ENCODE measurements at places on chromosomes 16 and 17.

DNA sequence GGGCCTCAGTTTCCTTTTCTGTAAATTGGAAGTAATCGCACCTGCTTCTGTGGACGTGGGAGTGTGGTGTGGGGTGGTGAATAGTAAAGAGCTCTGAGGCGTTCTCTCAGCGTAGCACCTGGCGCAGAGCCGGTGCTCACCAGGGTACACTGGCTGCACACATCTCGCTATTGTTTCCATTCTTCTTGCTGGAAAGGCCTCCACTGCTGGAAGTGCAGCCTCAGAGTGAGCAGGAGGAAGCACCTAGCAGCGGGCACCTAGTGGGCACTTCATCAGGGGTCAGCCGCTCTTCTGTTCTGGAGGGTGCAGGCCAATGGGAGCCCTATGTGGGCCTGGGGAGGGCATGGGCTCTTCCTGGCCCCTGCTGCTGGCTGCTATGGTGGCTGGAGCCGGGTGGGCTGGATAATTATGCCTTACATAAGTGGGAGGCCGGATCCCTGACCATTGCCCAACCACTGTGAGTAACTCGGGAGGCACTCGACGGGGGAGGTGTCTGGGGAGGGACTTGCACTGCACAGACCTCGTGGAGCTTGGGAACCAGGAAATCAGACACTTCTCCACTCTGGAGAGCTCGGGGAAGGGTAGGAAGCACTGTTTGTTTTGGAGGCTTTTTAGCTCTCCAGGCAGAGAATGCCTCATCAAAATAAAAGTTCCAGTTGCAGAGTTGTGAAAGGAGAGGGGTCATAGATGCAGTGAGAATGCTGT lies 1.7 kb downstream of the MAP2K3 start:
- DNase-seq, result peak; percentile 18

- DNase-seq, result no peak
These were observed 9.3 kb upstream of the SLC16A5 start for GRCh38 chr17:75078284-75079022.

- DNase-seq, result no peak
These were observed 44.5 kb upstream of the IL34 start for GRCh38 chr16:70601576-70602575.

DNA sequence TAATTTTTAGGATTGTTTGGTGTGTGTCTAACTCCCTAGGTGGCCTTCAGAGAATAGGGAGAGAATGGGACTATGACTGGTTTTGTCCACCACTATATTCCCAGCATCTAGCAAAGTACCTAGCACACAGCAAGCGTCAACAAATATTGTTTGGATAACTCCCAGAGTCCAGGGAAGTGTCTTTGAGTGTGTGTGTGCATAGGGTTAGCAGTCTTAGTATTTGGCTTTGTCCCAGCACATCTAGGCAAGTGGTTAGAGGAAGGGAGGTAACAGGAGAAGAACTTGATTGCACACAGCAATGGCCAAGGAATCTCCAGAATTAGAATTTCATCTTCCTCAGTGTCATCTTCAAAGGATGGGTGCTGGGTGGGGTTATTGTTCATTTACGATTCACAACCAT lies 385.4 kb upstream of the CDH5 start:
- no peak for DNase-seq

DNA sequence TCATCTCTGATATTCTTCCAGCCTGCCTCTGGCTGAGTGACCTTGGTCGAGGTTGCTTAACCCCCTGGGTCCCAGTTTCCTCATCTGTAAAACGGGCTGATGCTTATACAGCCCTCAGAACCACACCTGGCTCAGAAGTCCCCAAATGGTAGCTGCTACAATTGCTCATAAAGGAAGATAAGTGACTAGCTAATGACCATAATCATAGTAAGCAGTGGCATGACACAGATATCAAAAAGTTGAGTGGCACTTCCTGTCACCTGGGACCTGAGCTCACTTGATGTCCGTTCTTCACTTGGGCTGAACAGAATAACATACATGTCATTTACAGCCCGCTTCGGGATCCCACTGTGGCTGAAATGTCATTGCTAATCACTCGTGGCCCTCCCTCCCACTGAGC lies 1.8 kb downstream of the MGRN1 start:
- no peak for DNase-seq

DNA sequence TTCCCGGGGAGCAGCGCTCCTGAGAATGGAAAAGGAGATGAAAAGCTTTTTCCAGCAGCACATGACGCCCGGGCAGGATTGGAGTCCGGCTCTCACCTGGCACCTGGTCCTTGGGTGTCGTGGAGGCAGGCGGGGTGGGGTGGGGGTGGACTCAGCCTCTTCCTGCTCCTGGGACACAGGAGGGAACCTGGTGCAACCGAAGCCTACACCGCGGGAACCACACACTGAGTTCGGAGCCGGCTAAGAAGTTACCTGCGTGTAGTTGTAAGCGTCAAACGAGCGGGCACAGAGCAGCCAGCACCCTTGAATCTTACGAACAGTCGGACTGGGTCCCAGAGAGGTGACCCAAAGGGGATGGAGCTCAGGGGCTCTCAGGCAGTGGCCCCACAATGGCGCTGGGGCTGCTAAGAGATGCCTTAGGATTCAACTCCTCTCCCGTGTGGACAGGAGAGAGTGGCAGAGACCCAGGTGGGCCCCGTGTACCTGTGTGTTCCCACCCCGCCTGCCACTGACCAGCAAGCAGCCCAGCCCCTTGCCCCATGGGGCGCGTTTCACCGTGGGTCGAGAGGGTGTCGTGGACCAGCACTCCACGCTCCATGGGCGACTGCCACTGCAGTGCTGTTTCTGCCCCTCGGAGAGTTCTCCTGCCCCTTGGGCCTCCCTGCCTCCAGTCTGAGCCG lies 105.8 kb upstream of the METRNL start:
- DNase-seq, result no peak

GRCh38 chr16:23564575-23565363 lies 7.2 kb downstream of the UBFD1 start:
- no peak for DNase-seq

- DNase-seq, result peak; percentile 97
These were observed at the start of the genes ARL16 and HGS for GRCh38 chr17:81683584-81684441. TSS of gene ARL16 (minus strand) at chr17:81683797. CDS start at chr17:81683753, 44 bp downstream. TSS of gene HGS (plus strand) at chr17:81684011. CDS start at chr17:81684067, 56 bp downstream.

- no peak for DNase-seq
These were observed 202.6 kb downstream of the PARN start for GRCh38 chr16:14427371-14427948.

DNA sequence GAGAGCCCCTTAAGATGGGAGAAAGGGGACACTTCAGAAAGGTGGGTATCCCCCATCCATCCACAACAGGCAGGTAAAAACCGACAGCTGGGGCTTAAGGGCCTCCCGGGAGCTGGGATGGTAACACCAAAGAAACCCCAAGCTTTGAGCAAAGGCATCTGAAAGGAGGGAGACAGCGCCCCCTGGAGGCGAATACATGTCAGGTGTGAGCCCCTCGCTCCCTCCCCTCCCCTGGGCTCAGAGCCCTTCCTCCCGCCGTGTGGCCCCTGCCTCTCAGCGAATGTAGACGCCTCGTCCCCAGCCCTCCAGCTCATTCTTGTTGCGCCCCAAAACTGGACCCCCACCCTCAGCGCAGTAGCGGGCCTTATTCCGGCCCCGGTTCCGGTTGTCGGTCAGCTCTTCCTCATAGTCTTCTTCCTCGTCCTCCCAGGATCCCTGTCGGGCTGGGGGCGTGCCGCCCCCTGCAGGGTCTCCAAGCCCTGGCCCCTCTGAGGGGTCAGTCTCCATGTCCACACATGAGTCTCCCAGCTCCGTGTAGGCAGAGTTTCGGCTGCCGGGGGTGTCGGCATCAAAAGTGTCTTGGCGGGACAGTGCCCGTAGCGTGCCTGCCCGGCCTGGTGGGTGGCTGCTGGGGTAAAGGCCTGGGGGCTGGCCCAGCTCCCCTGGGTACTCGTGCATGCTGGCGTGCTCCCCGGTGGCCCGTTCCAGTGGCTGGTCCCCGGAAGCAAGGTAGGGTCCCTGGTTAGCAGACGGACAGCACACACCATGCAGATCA lies 9.1 kb upstream of the ARL5C start:
- DNase-seq, result peak; percentile 89

DNA sequence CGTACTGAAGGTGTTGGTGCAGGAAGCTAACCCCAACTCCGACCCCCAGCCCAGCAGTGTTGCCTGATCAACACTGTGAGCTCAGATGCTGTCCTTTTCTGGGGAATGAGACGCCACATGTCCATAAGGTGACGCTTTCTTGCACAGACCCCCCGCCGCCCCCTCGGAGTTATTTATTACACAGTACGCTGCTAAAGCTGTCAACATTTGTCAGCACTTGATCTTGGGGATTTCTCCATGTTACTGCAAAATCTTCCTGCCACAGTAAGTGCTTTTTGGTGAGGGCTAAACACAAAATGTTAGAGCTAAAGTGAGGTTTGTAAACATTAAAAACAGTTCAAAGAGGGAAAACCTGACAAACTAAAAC lies 15.9 kb downstream of the CMTM3 start:
- no peak for DNase-seq

DNA sequence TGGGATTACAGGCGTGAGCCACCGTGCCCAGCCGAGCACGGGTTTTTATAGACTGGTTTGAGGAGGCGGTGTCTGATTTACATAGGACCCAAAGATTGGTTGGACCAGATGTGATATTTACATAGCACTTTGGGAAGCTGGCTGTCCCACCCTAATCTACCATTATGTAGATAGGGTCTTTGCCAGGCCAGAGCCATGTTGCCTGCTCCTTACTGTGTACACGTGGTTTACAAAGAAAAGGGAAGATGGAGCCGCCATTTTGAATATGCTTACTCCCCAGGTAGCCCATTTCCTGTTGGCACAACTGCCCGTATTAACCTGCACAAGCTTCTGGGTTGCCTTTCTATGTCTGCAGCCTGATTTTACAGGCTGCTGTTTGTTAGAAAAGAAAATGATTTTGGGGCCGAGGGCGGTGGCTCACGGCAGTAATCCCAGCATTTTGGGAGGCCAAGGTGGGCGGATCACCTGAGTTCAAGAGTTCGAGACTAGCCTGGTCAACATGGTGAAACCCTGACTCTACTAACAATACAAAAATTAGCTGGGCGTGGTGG lies 89.9 kb upstream of the EEF2KMT start:
- no peak for DNase-seq

DNA sequence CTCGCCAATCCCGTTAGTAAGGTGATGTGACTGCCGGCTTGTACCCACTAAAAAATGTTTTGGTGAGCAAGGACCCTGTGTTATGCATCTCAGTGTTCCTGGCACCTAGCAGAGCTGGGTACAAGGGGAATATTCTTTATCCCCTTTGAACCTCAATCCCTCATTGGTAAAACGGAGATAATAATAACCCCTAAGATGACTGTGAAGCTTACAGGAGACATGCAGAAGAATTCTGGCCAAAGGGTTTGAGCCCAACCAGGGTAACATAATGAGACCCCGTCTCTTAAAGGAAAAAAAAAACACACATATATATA lies 896 bp downstream of the GGA2 start:
- DNase-seq, result no peak

DNA sequence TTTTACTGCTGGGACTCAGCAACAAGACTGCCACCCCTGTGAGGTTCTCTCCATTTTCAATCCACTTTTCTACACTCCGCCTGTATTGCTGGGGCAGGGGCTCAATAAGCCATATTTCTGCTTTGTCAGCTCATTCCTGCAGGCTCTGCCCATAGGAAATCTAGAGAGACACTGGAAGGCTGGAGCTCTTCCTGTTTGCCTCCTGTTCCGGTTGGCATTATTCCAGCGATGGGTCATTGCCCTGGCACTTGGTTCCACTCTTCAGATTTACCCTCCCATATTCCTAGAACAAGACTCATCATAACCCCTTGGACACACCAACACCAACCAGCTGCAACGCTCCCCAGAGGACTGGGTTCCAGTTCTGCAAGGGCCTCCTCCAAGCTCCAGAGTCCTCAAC lies 210.4 kb downstream of the CA10 start:
- DNase-seq, result no peak

DNA sequence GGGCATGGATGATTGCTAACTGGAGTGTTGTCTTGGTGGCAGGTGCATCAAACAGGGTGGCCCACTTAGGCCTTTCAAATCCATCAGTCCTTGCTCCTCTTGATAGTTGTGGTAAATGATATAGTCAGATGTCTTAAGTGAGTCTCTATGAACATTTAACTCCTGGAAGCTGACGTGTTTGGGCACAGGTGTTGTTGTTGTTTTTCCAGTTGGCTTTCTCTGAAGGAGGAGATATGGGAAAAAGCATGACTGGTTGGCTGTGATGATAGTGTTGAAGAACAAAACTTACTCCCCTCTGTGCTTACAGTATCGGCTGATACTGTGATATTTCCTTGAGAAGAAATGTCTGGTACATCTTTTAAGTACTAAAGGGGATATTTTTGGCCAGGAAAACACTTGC lies 18.0 kb downstream of the TNRC6A start:
- no peak for DNase-seq

DNA sequence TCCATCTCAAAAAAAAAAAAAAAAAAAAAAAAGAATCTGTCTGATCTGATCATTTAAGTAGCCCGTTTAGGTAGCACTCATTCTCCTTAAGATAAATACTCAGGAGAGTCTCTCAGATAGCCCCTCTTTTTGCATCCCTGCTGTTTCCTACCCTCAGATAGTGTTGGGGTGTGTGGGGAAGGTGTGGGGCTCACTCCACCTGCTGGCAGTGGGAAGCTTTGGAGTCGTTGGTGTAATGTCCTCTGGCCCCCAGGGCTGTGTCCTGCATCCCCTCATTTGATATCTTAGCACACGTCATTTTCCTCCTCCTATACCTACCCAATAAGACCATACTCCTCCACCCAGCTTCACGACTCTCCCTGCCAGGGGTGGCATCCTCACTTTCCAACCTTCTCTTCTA lies 20.5 kb upstream of the MYH10 start:
- no peak for DNase-seq

DNA sequence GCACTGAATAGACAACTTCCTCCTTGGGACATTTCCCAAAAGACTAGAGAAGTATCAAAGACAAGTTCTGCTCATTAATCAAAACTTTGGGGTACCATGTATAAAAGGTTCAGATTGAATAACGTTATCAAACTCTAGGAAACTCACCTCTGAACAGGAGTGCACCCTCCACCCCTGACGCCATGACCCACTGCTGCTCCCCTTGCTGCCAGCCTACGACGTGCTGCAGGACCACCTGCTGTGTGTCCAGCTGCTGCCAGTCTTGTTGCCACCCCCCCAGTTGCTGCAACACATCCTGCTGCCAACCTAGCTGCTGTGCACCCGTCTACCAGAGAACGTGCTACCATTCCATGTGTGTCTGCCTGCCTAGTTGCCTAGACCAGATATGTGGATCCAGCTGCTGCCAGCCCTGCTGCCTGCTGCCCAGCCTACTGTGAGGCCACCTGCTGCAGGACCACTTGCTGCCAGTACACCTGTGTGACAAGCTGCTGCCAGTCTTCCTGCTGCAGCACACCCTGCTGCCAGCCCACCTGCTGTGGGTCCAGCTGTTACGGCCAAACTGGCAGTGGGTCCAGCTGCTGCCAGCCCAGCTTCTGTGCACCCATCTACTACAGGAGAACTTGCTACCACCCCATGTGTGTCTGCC lies 13.8 kb upstream of the KRTAP9-2 start:
- no peak for DNase-seq

GRCh38 chr17:3977387-3977786 lies 13.2 kb upstream of the ATP2A3 start:
- no peak for DNase-seq

GRCh38 chr17:63349478-63350000 lies 96.6 kb downstream of the CYB561 start:
- DNase-seq, result no peak

- DNase-seq, result no peak
These were observed 19.8 kb downstream of the SMTNL2 start for GRCh38 chr17:4604111-4604644.
